Endothelial cell of coronary artery (primary cell): ENCODE measurements at places on chromosomes 6 and 20. TPM values are rescaled to one million over a fixed set of nuclear protein-coding genes. Genes with fewer than 3 reads are reported as not detected.

Gene BHLHE23
- total RNA-seq, result not detected in 2 replicates

Gene COL19A1
- not detected in 2 replicates for total RNA-seq

Gene ZNF334
- total RNA-seq, result 0.36 and 1.2 TPM in 2 replicates

Gene SRMS
- not detected in 2 replicates for total RNA-seq

Gene TMEM217
- total RNA-seq, result 7.8 and 8.6 TPM in 2 replicates

Gene ACSS2
- 25.3 and 38.5 TPM in 2 replicates for total RNA-seq

Gene GSTA1
- total RNA-seq, result not detected in 2 replicates

Gene ENPP4
- total RNA-seq, result 1.8 and 2.4 TPM in 2 replicates

Gene TREM2
- total RNA-seq, result not detected in 2 replicates

Gene TAP1
- total RNA-seq, result 35.1 and 52.2 TPM in 2 replicates

Gene CGA
- total RNA-seq, result not detected in 2 replicates

Gene LCA5
- total RNA-seq, result 4.0 and 4.2 TPM in 2 replicates

Gene MDFI
- total RNA-seq, result 20.8 and 42.9 TPM in 2 replicates

Gene SPATS1
- total RNA-seq, result not detected in 2 replicates

Gene GHRH
- total RNA-seq, result not detected in 2 replicates

Gene HEY2
- total RNA-seq, result 1.1 and 4.1 TPM in 2 replicates

Gene TRIM15
- not detected in 2 replicates for total RNA-seq

Gene RAB5IF
- total RNA-seq, result 63.7 and 84.9 TPM in 2 replicates

Gene ACTL10
- total RNA-seq, result 1.6 and 3.1 TPM in 2 replicates

Gene PGM3
- 77.1 and 106 TPM in 2 replicates for total RNA-seq

Gene SIRPA
- total RNA-seq, result 12.2 and 14.4 TPM in 2 replicates

Gene LPA
- not detected in 2 replicates for total RNA-seq

Gene TULP1
- not detected in 2 replicates for total RNA-seq

Gene DNPH1
- total RNA-seq, result 32.0 and 54.7 TPM in 2 replicates

Gene BEND6
- 1.1 and 1.7 TPM in 2 replicates for total RNA-seq

Gene C20orf202
- total RNA-seq, result 0.09 TPM in 1 of 2 replicates, not detected in the other
